ENCODE measurements at places on chromosomes 5 and 9.

GRCh38 chr9:98627296-98627695, 81.4 kb downstream of the GABBR2 start:
- DNase-seq, result no peak

DNA sequence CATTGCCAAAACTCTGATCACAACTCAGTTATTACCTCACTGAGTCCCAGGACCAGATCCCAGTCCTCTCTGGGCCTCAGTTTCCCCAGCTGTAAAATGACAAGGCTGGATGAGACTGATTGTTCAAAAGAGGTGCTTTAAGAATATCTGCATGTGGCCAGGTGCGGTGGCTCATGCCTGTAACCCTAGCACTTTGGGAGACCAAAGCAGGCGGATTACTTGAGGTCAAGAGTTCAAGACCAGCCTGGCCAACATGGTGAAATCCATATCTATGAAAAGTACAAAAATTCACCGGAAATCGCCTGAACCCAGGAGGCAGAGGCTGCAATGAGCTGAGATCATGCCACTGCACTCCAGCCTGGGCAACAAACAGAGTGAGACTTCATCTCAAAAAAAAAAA, 8.3 kb downstream of the ATOX1 start:
- DNase-seq, result no peak

DNA sequence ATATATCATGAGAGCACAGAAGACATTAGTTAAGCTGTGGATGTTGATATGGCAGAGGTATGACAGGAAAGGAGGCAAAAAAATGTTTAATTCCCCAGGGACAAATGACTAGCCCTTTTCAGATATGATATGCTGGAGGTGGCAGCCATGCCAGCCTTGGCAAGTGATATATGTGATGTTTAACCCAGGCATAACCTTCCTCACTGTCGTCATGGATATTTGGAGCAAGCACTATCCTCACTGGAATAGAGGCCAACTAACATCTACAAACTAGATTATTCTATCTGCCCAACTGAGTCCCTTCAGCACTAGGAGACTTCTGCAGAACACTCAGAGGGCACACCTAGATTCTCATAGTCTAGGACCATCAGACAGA, 27.3 kb upstream of the SLC46A2 start:
- no peak for DNase-seq

GRCh38 chr9:72012646-72013045, 47.8 kb downstream of the C9orf57 start:
- DNase-seq, result no peak

DNA sequence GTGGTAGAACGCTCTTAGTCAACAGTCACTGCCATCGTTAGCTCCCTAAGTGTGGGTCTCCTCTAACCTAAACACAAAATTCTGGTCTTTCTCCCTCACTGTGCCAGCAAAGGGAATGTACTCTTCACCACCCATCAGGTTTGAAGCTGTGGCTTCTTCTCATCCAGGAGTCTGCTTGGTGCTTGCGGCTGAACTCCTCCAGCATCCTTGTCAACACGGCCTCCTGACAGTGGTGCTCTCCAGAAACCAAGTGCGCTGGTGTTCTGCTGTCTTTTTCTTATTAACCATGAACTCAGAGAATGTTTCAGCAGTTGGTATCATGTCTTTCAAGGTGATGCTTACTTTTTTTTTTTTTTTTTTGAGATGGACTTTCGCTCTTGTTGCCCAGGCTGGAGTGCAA, 23.9 kb upstream of the LPCAT1 start:
- DNase-seq, result no peak

DNA sequence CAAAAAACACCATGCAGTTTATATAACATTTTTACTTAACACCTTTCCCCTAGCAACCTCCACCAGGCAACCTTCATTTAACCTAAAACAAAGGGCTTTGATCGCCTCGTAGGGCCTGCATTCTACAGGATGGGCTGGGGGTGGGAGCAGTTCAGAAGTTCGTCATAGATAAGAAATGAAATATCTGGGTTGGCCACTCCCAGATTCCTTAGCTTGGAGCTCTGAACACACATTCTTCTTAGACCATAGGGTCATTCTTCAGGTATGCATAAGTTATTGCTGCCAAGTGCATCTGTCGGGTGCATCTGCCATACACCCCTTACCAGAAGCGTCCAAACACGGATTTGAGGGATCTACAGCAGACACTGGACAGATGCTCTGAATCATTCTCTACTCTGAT, 4.3 kb upstream of the SLC22A5 start:
- no peak for DNase-seq

GRCh38 chr5:88503406-88503805, 234.8 kb upstream of the TMEM161B start:
- DNase-seq, result no peak

DNA sequence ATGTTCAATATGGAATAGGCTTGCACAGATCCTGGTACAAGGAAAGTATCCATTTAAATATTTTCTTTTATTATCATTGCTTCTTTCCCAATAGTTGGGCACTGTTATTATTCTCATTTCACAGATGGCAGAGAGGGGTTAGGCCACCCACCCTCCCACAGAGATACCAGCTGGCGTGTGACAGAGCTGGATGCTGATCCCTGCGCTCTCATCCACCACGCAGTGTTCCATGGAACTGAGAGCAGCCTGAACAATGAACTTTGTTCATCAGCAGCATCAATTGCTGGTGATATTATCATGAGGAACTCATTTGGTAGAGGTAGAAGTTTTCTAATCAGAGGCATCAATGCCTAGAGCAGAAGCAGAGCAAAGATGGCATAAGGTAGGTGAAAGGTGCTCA, 227.9 kb downstream of the ESM1 start:
- no peak for DNase-seq

DNA sequence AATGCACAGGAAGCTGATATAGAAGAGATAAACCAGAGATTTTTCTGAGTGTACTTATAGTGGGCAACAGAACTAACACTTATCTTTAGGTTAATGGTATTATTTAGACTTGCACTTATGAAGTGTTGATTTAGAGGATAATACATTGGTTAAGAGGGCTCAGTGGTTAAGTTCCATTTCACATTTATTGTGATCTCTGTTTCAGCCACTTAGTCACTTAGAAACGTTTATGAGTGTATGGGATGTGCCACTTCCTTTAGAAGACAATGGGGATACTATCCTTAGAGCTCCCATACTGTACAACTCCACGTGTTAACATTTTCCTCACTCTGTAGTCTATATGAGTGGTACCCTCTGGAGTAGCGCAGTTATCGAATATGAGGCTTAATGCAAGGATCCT, 57.5 kb downstream of the PIP5K1B start:
- no peak for DNase-seq

DNA sequence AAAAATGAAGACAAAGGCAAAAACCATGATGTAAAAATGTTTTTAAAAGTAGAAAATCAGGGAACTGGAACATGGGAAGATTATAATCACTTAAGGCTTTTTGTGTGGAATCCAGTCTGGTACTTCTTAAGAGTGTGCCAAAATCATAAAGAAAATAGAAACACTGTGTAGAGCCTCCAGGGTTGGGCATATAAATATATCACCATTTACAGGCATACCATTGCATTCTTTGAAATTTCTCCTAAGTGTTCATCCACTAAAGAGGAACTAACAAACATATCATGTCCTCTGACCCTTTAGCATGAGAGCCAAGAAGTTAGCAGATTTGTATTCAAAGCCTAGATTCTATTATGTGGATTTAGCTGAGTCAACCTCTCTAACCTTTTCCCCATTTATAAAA, 93.3 kb downstream of the SLF1 start:
- no peak for DNase-seq

DNA sequence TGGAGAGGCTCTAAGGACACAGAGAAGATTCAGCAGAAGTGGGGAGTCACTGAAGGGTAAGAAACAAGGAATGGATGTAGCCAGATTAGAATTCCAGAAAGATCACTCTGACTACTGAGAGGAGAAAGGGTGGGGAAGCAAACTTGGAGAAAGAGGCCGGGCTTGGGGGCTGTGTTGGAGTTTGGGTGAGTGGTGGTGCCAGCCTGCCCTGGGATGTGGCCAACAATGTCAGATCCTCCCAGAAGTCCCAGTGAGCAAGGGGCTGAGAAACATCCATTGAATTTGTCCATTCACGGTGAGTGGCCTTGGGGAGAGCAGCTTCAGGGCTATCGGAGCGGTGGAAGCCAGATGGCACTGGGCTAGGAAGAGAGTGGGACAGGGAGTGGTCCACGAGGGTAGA, 60.4 kb downstream of the COL15A1 start:
- DNase-seq, result no peak

GRCh38 chr5:89010512-89010911, 127.5 kb upstream of the MEF2C start:
- DNase-seq, result no peak

- no peak for DNase-seq
Measured at GRCh38 chr9:68998812-68999211, 15.1 kb downstream of the PRKACG start.

Measured in activated T-helper 1 cell treated with anti-CD3 and anti-CD28 coated beads, Interleukin-2, amount 50 U/mL, for 16 hours (primary cell).